GM12892 (cell line): ENCODE measurements at places on chromosomes 1 and 21.

- DNase-seq = no peak
Measured at GRCh38 chr21:33394260-33394659, 9.0 kb upstream of the IFNGR2 start.

DNA sequence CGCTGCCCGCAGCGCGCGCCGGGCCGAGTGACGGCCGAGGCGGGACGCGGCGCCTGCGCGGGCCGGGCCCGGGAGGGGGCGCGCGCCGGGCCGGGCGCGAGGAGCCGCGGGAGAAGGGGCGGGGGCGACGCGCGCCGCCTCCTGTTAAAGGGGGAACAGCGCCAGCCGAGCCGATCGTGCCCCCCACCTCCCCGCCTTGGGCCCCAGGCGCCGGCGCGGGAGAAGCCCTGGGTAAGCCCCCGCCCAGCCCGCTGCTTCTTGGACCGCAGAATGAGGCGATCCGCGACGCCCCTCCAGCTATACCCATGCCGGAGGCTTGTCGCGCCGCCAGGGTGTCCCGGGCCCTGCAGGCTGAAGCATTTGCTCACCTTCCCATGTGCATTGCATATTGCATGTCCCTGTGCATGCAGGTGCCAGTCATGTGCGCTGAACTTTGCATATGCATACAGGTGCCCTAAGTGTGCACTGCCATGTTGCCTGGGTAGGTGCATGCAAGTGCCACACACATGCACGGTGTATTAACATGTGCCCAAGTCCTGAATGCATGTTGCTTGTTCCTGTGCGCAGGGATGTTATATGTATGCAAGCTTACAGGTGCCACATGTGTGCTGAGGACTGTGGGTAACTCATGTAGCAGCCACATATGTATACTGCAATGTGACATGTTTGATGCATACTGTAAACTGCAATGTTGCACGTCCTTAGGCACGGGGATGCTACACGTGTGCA is at the start of gene ADGRB2:
ADGRB2 (minus strand) TSS at position 29 of the 729 bp plus-strand sequence. CDS start 7,119 bp downstream, outside the sequence.
- no peak for DNase-seq

GRCh38 chr1:1063945-1064831 is 9.9 kb downstream of the RNF223 start:
- peak; percentile 94 for DNase-seq

DNA sequence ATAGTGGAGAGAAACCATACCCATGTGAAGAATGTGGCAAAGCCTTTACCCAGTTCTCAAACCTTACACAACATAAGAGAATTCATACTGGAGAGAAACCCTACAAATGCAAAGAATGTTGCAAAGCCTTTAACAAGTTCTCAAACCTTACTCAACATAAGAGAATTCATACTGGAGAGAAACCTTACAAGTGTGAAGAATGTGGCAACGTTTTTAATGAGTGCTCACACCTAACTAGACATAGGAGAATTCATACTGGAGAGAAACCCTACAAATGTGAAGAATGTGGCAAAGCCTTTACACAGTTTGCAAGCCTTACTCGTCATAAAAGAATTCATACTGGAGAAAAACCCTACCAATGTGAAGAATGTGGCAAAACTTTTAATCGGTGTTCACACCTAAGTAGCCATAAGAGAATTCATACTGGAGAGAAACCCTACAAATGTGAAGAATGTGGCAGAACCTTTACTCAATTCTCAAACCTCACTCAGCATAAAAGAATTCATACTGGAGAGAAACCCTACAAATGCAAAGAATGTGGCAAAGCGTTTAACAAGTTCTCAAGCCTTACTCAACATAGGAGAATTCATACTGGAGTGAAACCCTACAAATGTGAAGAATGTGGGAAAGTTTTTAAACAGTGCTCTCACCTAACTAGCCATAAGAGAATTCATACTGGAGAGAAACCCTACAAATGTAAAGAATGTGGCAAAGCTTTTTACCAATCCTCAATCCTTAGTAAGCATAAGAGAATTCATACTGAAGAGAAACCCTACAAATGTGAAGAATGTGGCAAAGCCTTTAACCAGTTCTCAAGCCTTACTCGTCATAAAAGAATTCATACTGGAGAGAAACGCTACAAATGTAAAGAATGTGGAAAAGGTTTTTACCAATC is 80.0 kb downstream of the JMJD4 start:
- DNase-seq = no peak

DNA sequence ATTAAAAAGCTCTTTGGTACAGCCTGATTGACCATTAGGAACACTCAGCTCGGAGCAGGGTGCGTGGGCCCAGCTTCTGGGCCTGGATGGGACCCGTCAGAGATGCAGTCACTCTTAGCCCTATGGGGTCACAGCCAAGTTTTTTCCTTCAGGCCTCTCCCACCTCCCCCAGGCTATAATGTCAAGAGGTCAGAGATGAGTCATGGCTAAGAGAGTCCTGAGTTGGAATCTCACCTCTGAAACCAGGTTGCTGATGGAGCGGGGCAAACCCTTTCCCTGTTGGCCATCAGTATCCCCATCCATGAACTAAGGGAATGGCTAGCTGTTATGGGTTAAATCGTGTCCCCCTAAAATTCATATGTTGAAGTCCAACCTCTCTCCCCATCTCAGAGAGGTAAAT is 195.9 kb upstream of the POU3F1 start:
- DNase-seq = no peak

DNA sequence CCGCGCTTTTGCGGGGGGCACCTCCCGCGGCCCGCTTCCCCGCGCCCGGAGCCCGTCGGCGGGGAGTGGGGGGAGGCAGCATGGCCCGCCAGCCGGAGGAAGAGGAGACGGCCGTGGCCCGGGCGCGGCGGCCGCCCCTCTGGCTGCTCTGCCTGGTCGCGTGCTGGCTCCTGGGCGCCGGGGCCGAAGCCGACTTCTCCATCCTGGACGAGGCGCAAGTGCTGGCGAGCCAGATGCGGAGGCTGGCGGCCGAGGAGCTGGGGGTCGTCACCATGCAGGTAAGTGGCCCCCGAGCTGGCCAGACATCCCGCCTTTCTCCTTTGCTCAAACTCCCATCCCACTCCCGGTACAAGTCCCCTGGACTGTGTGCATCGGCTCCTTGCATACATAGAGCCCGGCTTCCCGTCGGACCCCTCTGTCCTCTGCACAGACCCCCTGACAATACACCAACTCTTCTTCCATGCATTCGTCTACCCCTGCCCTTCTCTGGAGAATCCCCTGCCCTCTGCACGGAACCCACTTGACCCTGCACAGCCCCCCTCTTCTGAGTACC is 812 bp downstream of the CACHD1 start:
- peak; percentile 27 for DNase-seq

- no peak for DNase-seq
Measured at GRCh38 chr1:100415498-100415778, 63.1 kb downstream of the CDC14A start.

DNA sequence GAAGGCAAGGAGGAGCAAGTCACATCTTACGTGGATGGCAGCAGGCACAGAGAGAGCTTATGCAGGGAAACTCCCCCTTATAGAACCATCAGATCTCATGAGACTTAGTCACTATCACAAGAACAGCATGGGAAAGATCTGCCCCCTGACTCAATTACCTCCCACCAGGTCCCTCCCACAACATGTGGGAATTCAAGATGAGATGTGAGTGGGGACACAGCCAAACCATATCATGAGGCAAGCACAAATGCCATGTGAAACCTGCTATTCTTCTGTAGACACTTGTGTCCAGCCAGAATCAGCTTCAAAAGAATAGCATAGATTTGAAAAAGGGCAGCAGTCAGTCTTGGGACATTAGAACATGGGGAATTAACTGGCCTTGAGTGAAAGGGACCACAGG is 32.2 kb upstream of the UBE2U start:
- no peak for DNase-seq

DNA sequence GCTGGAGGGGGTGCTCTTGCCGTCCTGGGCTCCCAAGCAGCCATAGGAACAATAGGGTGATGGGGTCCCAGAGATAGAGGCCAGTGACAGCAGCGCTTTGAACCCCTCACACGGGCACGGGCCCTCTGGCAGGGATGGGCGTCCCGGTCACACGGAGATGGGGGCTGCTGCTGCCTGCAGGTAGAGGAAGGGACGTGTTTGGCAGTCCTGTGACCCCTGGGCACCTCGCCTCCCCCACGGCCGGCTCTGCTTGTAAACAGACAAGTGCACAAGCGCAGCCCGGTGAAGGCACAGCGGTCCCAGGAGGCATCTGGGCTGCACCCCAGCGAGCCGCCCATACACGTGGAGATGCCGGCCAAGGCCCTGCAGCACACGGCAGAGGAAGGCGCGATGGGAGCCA is 36.5 kb upstream of the PDE9A start:
- no peak for DNase-seq

- DNase-seq = no peak
Measured at GRCh38 chr1:222466150-222466865, 81.6 kb downstream of the HHIPL2 start.

GRCh38 chr1:106651028-106651762 is 405.3 kb upstream of the PRMT6 start:
- DNase-seq = no peak

GRCh38 chr1:185263780-185264179 is 53.3 kb downstream of the IVNS1ABP start:
- DNase-seq = no peak

DNA sequence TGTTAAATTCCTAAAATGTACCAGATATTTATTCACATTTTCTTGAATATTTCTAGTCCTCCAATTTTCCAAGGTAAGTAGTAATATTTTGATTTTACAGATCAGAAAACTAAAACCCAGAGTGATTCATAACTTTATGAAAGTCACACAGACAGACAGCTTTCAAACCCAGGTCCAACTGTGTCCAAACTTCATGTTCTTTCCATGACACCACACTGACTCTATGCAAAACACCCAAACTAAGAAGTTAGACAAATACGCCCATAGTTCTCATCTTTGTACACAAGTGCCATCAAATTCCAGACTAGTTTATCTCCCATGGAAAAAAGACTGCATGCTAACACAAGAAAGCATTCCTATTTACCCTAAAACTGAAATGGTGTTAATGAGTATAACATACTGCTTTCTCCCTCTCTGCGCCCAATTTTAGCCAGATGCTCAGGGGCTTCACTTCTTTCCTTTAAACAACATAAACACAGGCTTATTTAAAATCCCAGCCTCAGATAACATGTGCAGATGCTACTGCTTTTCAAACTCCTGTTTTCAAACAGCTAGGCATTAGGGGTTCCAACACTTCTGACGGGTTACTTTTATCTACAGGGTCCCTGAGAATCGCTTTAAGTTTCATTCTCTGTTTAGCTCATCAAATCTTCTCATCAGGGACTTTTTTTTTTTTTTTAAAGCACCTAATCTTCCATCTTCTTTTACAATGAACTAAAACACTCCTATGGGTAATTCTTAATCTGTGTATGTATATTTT is 44.6 kb downstream of the WASF2 start:
- DNase-seq = no peak

GRCh38 chr1:110239441-110240430 is 29.6 kb downstream of the KCNC4 start:
- DNase-seq = no peak

DNA sequence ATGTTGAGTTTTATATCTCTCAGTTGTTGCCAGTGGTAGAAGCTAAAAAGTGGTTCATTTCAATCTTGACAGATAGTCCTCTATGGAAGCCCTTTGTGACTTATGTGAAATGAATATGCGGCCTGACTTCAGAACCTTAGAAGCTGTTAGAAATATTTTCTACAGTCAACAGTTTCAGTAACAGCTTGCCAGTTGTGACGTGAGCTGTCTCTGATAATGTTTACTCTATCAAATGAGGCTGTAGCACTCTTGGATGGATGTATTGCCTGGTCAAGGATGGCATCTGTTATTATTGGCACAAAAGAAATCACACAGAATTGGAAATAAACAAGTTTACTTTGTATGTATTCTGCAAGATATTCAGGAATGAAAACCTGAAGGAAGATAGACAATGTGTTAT is 31.9 kb downstream of the SNX7 start:
- no peak for DNase-seq

- no peak for DNase-seq
Measured at GRCh38 chr1:54277451-54278341, 77.7 kb downstream of the MRPL37 start.

- DNase-seq = no peak
Measured at GRCh38 chr21:36461277-36461917, 18.5 kb downstream of the CLDN14 start.

DNA sequence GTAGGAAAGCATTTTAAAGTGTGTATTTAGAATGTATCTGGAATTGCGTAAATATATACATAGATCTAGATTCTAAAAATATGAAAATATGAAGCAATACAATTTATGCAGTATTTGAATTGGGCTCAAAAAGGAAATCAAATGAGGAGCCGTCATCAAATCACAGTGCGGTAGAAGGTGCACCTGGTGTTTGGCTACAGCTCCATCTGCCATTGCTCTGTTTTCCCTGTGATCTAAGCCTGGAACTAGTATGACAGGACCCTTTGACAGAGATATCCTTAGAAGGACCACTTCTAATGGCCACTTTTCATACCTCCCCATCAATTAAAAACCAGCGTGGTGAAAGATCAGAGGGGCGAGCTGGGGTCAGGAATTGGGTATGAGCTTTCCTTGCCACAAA is 202.6 kb downstream of the NFIA start:
- DNase-seq = no peak

GRCh38 chr1:2563205-2563604 is 7.0 kb downstream of the TNFRSF14 start:
- no peak for DNase-seq

GRCh38 chr1:170027760-170028159 is 46.7 kb downstream of the KIFAP3 start:
- no peak for DNase-seq

GRCh38 chr1:164709126-164709525 is 150.1 kb downstream of the PBX1 start:
- DNase-seq = no peak

DNA sequence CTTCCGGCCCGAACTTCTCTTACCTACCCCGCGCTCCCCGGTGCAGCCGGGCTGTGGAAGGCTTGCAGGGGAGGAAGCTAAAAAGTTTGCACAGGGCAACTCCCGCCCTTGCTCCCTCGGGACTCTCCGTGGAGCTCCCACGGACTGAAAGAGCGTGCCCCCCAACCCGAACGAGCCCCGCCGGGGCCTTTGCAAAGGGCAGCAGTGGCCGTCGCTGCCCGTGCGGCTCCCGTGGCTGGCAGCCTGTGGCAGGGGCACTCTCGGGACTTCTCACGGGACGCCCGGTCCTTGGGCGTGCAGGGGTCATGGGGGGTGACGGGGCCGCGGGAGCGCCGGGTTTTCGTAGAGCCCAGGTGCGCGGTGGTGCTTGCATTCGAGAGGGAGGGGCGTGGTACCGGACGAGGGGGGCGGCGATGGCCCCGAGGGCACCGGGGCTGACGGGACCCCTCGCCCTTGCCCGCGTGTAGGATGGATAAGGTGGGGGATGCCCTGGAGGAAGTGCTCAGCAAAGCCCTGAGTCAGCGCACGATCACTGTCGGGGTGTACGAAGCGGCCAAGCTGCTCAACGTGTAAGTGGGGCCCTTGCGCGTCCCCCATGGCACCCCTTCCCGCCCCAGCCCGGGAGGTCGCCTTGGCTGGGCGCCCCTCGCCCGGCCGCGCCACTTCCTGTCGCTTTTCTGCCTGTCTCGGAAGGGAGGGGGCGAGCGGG is 711 bp downstream of the GADD45A start:
- no peak for DNase-seq

- DNase-seq = no peak
Measured at GRCh38 chr1:111419037-111419436, 8.5 kb downstream of the OVGP1 start.

- no peak for DNase-seq
Measured at GRCh38 chr1:7375781-7376660, 395.1 kb upstream of the VAMP3 start.
